Occipital lobe (tissue), 3 donors: ENCODE measurements at places on chromosomes 7 and 10. TPM values are rescaled to one million over a fixed set of nuclear protein-coding genes. Genes with fewer than 3 reads are reported as not detected.

Gene TMEM270
- total RNA-seq = not detected

Gene ANXA8L1
- total RNA-seq = not detected

Gene PYROXD2
- total RNA-seq = 1.4 TPM

Gene NSUN5
- 13.9 TPM for total RNA-seq

Gene DKK1
- 4.5 TPM for total RNA-seq
